Forelimb muscle (tissue), 1 donor: ENCODE measurements at places on chromosomes 7 and 10. TPM values are rescaled to one million over a fixed set of nuclear protein-coding genes. Genes with fewer than 3 reads are reported as not detected.

DNA sequence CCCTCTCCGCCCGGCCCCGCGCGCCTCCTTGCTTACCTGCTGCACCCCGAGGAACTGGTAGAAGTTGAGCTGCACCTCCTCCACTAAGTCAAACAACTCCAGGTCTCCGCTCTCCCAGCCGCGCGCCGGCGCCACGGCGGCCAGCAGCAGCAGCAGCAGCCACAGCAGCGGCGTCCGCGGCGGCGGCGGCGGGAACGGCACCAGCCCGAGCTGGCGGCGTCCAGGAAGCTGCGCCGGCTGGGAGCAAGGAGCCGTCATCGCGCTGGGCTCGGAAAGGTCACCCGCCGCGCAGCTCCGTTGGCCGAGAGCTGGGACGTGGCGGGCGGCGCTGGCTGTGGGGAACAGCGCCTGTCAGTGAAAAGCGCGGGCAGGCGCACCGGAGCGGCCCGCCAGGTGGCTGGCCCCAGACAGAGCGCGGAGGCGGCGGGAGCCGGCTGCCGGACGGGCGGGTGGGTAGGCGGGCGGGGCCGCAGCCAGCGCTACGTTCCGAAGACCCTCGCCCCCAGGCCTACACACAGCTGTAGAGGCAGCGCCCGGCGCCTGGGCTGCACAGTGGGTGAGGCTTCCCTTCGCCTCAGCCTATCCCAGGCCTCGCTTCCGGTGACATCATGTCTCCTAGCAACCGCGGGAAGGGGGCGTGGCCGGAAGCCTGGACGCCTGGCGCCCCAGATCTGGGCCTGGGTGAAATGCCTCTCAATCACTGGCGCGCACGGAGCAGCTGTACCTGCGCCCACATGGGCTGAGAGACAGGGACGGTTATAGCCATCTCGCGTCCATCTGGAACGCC is at the start of gene DNAJC1:
Gene DNAJC1 (minus strand): TSS at position 554 of the 787 bp plus-strand sequence. CDS start 296 bp downstream, at position 258.
- peak; percentile 88 for DNase-seq

DNA sequence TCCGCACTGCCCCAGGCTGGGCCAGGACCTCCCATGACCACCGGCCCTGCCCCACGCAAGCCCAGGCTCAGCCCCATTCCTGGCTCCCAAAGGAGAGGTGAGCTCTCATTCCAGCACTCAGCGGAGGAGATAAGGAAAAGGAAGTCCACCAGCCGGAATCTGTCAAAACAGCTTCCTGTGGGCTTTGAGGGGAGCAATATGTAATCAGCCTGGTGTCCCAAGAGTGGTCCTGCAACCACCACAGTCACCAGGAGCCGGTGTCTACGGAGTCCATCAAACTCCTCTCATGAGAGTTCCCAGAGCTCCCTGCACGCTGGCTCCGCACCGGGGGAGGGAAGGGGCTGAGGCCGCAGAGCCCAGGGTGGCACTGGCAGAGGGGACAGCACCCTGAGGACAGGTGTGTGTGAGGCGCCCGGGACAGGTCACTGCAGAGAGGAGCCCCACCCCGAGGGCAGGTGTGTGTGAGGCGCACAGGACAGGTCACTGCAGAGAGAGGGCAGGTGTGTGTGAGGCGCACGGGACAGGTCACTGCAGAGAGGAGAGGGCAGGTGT is 57.9 kb downstream of the STK32C start:
- no peak for DNase-seq

GRCh38 chr7:134438946-134439345 is 20.0 kb downstream of the AKR1B1 start:
- DNase-seq: no peak

DNA sequence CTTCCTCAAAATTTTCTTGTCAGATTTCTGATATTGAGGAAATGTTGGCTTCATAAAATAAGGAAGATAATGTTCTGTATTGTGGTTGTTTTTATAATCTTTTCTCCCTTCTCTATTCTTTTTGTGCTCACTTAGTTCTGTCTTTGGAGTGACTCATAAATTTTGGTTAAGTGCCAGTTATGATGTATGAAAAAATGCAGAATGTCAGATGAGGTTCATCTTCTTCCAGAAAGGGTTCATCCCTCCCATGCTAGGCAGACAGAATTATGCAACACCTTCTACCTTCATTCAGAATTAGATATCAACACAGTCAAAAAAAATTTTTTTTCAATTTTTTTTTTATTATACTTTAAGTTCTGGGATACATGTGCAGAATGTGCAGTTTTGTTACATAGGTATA is 36.6 kb upstream of the CYP2C19 start:
- DNase-seq: no peak

DNA sequence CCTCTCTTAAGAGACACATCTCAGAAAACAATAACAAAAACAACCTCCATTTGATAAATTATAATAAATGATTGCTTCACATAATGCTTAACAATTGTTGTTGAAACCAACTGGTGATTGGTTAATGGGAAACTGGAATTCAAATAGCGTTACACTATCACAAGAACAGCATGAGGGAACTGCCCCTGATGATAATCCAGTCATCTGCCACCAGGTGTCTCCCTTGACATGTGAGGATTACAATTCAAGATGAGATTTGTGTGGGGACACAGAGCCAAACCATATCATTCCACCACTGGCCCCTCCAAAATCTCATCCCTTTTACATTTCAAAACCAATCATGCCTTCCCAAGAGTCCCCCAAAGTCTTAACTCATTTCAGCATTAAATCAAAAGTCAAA is 375.9 kb downstream of the BMPER start:
- no peak for DNase-seq

GRCh38 chr10:78936412-78937342 is 132.1 kb upstream of the ZMIZ1 start:
- DNase-seq: no peak

- no peak for DNase-seq
These were observed 202.4 kb upstream of the NEBL start for GRCh38 chr10:21099291-21100062.

DNA sequence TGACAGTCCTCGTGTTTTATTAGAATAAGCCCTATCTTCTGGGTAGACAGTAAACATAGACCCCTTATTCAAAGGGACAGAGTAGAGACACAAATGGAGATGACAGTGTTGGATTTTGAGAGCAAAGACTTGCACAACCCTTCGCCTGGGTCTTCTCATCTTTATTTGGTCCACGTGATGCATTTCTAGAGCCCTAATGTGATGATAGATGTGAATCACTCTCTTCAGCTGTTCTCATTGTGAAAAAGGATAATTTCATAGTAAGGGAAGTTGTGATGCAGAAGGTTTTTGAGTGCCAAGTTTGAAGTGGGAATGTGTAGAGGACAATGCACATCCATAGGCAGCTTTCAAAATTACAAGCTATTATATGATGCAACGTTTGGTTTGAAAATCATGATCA is 86.3 kb downstream of the CREB5 start:
- DNase-seq: no peak

GRCh38 chr7:151806952-151807775 is 69.8 kb downstream of the PRKAG2 start:
- no peak for DNase-seq

- DNase-seq: no peak
These were observed 307.3 kb downstream of the THSD7A start for GRCh38 chr7:11524476-11525397.

The MMD2 gene
- not detected for polyA plus RNA-seq

The GBX1 gene
- 3.1 TPM for polyA plus RNA-seq

The SLC4A2 gene
- 55.9 TPM for polyA plus RNA-seq

The TWNK gene
- polyA plus RNA-seq: 9.3 TPM

The STEAP4 gene
- polyA plus RNA-seq: 3.5 TPM
